ENCODE measurements at places on chromosomes 2 and 18. TPM values are rescaled to one million over a fixed set of nuclear protein-coding genes. Genes with fewer than 3 reads are reported as not detected.

GRCh38 chr18:22658318-22658717 is 240.6 kb upstream of the CTAGE1 start:
- no peak for DNase-seq

GRCh38 chr2:143422681-143423080 is 293.5 kb downstream of the ARHGAP15 start:
- no peak for DNase-seq

GRCh38 chr2:177738461-177739235 is 333.9 kb downstream of the PDE11A start:
- no peak for DNase-seq

GRCh38 chr2:6224267-6224666 is 532.1 kb downstream of the SOX11 start:
- no peak for DNase-seq

GRCh38 chr2:184527058-184527457 is 71.3 kb upstream of the ZNF804A start:
- DNase-seq = no peak

DNA sequence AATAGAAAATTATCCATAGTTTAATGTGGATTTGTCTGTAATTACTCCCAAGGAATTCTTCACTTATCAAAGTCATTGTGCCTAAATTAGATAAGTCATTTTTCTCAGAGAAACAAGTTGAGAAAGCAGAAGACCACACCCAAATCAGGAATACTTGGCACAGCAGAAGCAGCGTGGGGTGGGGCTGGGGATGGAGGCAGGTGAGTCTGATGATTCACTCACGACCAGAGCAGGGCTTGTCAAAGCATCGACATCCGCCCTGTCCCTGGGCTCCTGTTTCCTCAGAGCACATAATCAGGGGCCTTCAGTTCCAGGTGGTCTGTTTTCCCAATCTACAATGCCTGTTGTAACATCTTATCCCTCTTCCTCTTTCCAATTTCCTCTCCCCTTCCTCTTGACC is 31.5 kb upstream of the COLEC12 start:
- DNase-seq = no peak

GRCh38 chr18:23810396-23810795 is 121.1 kb downstream of the LAMA3 start:
- DNase-seq = peak; percentile 44

DNA sequence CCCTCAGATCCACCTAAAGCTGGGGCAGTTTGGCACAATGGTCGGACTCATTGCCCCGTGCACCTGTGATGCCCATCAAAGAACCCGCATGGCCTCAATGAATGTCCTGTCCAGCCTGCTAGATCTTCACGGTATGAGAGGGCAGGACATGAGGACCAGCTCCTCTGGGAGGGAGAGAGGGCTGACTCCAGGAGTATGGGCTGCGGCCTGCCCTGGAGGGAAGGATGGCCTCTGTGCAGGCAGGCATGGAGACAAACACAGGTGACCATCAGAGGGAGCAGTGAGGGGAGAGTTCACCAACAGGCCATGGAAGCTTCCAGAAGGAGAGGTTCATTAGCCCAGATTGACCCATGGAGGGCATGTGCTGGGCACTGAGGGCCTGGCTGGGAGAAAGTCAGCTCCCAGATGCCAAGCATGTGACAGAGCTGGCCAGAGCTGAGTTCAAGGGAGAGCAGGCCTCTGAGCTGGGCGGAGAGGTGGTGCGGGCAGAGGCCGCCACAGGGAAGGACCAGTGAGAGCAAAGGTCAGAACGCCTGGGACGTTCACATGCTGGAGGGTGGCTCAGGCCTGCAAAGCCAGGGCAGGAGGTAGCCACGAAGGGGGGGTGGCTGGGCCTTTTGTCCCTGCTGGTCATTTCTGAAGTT is 36.2 kb downstream of the HJURP start:
- no peak for DNase-seq

DNA sequence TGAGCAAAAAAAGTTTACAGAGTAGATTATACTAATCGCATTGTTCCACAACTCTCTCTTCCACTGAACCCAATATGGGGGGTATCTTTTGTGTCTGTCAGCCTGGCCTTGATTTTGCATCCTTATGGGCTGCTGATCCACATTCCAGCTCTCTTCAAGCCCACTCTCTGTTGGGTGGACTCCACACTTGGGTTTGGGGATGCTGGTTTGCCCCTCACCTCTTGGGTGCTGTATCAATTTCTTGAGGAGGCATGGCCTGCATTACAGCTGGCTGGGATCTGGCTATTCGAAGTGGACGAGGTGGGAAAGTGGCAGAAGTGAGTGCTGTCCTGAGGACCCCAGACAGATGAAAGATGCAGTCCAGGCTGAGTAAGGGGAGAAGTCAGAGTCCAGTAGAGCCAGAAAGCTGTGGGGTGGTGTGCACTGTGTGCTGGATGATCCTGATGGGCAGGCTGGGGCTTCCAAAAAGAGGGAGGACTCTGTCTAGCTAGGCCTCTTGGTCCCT is 141.4 kb downstream of the CAPN13 start:
- no peak for DNase-seq

DNA sequence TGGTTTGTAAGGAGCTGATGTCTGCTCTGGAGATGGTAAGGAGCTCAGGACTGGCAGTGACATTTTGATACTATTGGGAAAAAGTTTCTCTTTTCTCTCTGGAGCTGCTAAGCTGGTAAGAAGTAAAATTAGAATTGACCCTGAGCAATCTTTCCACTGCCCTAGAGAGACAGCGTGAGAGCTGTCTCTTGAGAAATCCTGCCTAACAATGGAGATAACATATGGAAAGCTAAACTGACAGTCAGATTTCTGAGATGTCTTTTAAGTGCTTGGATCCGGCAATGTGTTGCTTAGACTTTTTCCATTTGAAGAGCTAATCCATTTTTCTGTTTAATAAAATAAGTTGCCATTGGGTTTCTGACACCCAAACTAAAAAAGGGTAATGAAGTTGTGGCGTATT is 302.4 kb downstream of the KCNS3 start:
- no peak for DNase-seq

The ALK gene
- total RNA-seq = not detected

The STK11IP gene
- total RNA-seq = 45.3 TPM

The BMP10 gene
- total RNA-seq = not detected

The RFTN2 gene
- total RNA-seq = 0.64 TPM

The WDR35 gene
- 3.2 TPM for total RNA-seq

The LRRTM4 gene
- total RNA-seq = not detected

The OSR1 gene
- not detected for total RNA-seq

Data from naive thymus-derived CD4-positive, alpha-beta T cell (primary cell).